Stimulated activated CD8-positive, alpha-beta memory T cell treated with anti-CD3 and anti-CD28 coated beads, Interleukin-4, amount 100 ng/mL, for 48 hours (primary cell): ENCODE measurements at places on chromosomes 11 and 22.

DNA sequence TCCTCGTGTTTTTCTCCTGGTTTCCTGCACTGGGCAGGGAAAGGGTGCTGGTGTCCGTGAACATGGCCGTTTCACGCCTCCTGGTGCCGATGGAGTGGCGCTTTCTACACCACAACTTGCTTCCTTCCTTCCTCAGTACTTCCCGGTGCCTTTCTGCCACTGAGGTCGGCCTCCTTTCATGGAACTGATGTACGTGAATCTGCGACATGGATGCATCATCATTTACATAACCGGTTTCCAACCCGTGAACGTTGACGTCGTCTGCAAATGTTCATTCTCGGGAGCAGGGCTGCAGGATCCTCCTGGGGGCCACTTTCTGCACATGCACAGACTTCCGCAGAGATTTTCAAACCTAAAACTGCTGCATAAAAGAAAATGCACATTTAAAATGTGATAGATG, 474.4 kb downstream of the BRD1 start:
- DNase-seq, result no peak

GRCh38 chr11:79570104-79570503, 129.3 kb upstream of the TENM4 start:
- no peak for DNase-seq

GRCh38 chr11:130827451-130828377, 88.6 kb downstream of the SNX19 start:
- peak; percentile 36 for DNase-seq

DNA sequence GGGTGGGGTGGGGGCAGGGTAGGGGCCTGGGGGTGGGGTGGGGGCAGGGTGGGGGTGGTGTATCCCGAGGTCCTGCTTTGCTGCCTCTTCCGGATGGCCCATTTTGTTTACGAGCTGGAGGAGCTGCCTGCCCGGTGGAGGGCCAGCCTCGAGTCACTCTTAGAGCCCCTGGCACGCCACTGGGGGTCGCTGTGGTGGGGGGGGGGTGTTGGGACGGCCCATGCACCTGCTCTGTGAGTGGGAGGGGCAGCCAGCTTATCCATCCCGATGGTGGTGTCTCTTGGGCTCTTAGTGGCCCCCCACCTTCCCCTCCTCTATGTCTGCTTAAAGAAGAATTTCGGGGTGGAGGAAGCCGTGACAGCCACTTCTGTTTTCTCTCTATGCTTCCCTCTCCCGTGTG, 24.6 kb downstream of the MRGPRD start:
- peak; percentile 33 for DNase-seq

GRCh38 chr11:4480577-4481239, 1.7 kb upstream of the OR52K1 start:
- DNase-seq, result no peak

GRCh38 chr11:111225881-111226280, 19.6 kb upstream of the POU2AF2 start:
- no peak for DNase-seq

GRCh38 chr22:22546490-22546889, 12.6 kb downstream of the PRAME start:
- DNase-seq, result no peak

- DNase-seq, result no peak
These were observed 249.3 kb downstream of the CASP12 start for GRCh38 chr11:104649002-104649401.

DNA sequence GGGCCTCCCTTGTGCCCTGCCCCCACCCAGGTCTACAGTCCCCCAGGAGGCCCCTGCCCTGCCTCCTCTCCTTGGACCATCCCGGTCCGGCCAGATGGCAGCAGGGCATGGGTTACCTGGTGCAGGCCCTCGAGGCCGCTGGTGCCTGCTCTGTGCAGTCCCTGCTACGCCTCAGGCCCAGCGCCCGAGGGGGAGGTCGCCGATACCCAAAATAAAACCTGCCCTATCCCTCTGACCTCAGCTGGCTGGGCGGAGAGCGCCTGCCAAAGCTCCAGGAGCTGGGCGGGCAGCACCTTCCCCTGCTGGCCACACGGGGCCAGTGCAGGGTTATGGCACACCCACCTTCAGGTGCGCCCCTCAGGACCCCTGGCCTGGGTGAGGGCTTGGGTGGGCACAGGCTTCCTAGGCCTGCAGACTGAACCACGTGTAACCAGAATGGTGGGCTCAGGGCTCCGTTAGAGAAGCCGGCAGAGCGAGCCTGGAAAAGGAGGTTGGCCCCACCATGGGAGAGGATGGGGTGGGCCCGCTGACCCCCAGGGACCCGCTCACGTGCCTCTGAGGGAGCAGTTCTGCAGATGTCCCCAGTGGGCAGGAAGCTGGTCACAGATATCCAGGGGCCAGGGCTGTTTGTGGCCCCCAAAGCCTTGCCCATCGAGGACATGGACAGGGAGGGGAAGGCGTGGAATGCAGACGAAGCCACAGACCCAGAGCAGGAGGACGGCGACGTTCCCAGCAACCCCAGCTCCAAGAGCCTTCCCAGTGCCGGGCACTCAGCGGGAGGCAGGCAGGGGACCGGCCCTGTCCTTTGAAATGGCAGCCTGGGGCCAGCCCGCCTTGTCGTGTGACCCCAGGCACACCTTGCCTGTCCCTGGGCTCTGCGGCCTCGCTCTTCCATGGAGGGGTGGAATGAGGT, 1.7 kb upstream of the TNNT3 start:
- no peak for DNase-seq

- DNase-seq, result peak; percentile 48
These were observed 67.1 kb downstream of the CD82 start for GRCh38 chr11:44632466-44633123.

DNA sequence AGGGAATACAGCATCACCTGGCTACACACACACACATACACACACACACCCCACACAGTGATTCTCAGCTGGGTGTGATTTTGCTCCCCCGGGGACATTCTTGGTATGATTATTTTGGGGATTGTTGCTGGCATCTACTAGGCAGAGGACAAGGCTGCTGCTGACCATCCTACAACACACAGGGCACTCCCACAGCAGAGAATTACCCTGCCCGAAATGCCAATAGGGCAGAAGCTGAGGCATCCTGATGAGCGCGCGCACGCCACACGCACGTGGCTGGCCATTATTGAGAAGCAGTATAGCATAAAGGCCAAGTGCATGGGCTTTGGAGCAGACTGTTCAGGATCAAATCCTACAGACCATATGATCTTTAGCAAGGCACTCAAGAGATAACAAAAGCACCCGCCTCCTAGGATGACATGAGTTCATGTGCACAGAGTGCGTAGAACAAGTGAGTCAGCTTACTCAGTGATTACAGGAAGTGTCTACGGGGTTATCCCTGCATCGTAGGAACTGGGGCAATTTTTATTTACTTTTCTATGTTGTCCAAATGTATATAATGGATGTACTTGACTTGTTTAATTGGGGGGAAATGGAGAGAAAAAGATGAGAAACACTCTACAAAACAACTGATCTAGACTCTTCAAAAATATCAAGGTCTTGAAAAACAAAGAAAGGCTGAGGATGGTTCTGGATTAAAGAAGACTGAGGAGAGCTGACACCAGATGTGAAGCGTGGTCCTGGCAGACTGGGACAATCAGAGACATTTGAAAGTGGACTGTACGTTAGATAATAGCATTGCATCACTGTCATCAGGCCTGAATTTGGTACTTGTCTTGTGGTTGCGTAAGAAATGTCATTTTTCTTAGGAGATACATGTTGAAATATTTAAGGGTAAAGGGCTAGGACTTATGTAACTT, 7.2 kb upstream of the EHD1 start:
- no peak for DNase-seq

DNA sequence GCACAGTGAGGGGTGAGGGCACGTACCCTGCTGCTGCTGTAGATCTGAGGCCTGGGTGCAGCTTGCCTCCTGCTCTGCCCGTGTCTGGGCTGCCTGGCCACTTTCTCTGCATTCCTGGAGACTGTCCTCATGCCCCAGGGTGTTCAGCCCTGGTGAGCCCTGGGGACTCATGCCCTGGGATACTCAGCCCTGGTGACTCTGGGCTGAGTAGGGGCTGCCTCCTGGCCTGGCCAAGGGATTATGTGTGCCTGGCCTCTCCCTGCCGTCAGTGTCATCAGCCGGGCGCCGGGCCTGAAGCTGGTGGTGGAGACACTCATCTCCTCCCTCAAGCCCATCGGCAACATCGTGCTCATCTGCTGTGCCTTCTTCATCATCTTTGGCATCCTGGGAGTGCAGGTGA, 94.7 kb downstream of the CACNA1I start:
- DNase-seq, result no peak

DNA sequence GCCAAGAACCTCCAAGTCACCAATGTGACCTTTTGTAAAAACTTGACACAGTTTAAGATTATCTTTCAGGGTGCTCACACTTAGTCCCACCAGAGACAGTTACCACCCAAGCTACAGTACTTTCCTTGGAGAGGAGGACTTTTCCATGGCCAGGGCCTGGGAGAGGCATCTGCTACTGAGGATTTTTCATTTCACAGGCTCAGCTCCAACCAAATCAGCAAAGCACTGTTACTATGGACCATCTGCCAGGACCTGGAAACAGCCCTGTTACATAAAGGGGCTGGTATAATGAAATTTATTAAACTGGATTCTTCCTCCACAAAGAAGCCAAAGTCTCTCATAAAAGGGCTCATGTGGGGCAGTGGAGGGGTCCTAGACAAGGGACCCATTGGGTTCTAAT, 38.6 kb downstream of the SERGEF start:
- DNase-seq, result no peak

DNA sequence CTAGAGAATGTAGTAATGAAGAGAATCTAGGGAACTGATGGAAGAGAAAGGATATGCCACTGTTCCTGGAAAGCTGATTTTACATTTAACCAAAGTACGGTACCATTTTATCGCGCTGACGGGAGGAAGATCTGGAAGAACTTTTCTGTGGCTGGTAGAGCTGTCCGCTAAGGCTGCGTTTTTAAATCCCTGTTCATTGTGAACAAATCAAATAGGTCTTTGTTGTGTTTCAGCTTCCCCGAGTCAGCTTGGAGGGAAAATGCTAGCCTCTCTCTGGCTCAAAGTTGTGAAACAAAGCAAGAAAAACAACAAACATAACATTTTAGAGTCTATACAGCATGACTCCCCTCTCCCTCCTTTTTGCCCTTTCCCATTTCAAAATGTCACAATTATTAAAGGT, 34.4 kb downstream of the FBXO7 start:
- DNase-seq, result no peak

DNA sequence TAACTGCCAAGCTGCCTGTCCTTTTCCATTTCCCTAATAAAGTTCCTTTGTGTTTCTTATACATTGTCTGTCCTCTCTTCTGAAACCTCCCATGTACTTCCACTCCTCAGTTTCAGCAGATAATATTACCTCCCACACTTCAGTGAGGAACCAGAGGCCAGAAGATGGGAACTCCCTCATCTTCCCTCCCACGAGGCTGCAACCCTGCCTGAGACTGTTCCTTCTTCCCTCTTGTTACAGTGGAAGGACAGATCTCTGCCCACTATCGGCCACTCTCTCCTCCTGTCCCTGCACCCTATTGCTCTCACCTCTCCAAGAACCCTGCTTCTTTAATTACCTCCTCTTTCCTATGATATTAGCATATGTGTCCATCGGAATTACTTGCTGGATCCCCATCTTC, 38.1 kb upstream of the SWAP70 start:
- no peak for DNase-seq

DNA sequence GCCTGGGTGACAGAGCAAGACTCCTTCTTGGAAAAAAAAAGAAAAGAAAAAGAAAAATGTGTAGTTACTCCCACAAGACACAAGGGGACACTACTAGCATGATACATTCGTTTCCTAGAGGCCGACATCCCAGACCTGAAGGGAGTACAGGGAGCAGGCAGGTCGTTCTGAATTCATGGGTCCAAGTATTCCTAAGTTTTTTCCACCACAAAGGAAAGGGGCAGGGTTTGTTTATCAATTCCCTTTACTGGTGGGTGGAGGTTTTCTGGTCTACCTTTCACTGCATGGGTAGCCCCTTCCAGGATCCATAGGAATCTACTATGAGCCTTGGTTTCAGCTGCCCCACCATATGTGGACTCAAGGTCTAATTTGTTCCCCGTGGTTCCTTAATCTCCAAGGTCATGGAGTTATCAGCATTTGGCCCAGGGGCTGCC, 11.8 kb downstream of the TIGD3 start:
- no peak for DNase-seq

DNA sequence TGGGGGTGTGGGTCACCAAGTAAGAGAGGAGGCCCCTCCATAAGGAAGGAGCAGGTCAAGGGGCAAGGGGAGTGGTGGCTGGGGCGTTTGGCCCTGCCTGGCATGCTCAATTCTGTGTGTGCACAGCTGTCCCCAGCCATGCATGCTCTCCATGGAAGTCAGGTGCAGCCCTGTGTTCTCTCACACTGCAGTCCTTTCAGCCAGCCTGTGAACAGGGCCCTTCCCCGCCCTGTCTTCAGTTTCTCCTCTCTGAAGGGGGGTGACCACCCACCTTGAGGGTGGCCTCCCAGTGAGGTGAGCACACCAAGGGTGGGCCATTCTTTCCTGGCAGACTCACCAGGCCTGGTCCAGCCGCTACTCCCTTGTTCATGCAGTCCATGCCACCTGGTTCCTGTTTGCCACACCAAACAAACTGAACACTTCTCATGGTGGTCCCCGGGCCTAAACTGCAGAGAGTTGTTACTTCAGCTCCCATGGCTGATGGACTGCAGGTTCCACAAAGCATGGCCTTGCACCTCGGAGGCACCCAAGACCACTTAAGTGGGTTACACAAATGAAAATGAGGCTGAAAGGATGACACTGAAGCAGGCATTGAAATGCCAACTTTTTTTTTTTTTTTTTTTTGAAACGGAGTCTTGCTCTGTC, 1.7 kb upstream of the CHCHD10 start:
- no peak for DNase-seq

DNA sequence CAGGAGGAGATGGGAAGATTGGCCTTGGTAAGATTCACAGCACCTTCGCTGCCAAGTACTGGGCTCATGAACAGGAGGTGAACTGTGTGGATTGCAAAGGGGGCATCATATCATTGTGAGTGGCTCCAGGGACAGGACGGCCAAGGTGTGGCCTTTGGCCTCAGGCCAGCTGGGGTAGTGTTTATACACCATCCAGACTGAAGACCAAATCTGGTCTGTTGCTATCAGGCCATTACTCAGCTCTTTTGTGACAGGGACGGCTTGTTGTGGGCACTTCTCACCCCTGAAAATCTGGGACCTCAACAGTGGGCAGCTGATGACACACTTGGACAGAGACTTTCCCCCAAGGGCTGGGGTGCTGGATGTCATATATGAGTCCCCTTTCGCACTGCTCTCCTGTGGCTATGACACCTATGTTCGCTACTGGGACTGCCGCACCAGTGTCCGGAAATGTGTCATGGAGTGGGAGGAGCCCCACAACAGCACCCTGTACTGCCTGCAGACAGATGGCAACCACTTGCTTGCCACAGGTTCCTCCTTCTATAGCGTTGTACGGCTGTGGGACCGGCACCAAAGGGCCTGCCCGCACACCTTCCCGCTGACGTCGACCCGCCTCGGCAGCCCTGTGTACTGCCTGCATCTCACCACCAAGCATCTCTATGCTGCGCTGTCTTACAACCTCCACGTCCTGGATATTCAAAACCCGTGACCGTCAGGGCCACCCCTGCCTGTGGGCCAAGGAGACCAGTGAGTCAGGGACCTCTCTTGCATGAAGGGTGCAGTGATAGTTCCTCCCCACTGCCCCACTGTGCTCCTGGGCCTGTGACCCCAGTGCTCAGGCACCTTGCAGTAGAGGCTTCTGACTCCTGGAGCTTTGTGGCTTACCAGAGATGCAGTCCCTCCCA, 83.6 kb downstream of the BCR start:
- peak; percentile 52 for DNase-seq

GRCh38 chr22:42294034-42294985, 23.9 kb upstream of the TCF20 start:
- no peak for DNase-seq
